ENCODE measurements at places on chromosomes 1 and 21.

- no peak for DNase-seq
These were observed 94.2 kb upstream of the HOOK1 start for GRCh38 chr1:59720326-59721115.

GRCh38 chr1:210937846-210938245 lies 196.1 kb downstream of the KCNH1 start:
- DNase-seq = no peak

DNA sequence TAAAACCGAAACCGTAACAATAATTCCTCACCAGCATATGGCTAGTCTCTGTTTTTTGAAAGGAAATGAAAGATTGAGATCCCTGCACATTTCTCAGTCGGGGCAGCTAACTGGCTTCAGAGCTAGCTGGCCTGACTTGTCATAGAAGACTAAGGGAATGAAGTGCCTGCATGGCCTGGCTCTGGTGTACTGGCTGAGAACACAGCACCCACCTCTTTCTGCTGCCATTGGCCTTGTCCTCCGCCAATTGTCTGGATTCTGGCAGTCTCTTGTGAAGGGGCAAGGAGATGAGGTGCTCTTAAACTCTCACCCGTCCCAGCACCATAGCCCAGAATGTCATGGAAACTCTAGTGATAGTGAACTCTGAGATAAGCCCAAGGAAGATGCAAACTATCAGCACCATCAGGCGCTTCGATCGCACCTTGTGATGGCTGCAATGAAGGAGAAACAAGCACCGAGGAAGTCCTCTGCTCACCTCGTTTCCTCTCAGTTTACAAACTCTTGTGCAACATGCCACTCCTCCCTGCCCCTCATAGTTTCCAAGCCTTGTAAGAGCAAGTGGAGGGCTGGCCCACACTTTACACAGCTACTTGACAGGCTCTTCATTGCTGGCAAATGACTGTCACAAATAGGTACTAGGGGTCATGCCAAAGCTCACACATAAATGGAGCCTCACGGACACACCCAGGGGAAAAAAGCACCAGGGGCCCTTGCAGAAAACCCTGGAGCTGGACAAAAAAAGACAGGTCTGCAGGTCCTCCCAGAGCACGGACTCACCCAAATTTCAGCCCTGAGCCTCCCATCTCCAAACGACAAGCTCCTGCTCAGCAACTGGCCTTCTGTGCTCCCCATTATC lies 16.4 kb downstream of the INPP5B start:
- no peak for DNase-seq

- DNase-seq = no peak
These were observed 104.3 kb downstream of the RYR2 start for GRCh38 chr1:237146241-237146640.

DNA sequence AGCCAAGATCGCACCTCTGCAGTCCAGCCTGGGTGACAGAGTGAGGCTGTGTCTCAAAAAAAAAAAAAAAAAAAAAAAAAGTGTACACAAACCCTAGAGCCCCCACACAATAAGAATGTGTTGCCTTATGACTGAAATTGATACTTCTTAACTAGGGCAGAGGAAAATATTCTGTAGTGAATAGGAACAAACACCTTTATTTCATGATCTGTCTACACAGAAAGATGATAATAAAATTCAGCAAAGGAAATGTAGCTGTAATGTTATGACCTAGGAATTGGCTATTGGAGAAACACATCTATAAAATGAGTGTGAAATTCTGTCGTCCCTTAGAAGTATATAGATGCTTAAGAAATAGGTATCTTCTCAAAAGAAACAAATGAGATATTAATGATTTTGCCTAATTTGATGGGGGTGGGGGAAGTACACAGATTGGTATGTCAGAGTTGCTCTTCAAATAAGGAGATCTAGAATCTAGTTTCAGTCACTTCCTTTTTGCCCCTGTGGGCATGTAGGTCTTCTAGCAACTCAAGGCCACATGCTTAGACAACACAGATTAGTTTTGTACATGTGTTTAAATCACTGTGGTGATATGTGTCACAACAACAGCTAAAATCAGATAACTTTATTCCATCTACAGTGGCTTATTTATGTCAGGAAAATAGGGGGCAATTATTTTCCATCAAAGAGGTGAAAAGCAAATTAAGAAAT lies 10.7 kb upstream of the GPR25 start:
- no peak for DNase-seq

DNA sequence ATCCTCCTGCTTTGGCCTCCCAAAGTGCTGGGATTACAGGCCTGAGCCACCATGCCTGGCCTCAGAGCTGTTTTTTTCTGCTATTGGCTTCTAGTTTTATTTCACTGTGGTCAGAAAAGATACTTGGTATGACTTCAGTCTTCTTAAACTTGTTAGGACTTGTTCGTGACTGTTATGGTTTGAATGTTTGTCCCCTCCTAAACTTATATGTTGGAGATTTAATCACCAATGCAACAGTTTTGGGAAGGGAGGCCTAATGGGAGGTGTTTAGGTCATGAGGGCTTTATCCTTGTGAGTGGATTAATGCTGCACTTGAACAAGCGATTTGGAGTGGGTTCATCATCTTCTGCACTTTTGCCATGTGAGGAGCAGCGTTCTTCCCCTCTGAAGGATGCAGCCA lies 24.5 kb upstream of the SOD1 start:
- no peak for DNase-seq

DNA sequence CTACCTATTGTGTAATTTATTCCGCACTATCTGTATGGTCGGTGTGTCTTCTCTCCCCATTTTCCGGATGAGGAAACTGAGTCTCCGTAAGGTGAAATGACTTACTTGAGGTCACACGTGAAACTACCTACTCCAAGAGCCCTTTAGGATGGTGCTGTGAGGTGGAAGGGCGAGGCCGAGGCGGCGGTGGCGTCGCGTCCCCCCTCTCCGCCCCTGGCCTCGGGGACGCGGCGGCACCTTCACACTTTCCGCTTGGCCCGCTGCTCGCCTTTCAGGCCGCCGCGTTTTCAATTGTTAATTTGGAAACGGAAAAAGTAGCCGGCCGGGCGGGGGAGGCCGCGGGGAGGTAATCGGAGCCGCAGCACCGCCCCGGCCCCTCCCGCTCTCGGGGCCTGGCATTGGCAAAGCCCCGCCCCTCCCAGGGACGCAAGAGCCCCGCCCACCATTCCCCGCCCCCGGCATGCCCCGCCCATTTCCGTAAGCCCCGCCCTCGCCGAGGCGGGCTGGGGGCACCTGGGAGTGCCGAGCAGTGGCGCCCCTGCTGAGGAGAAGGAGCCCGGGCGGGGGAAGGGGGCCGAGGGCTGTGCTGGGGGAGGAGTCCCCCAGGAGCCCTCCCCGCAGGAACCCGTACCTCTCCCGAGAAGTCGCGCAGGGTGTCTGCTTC lies 18.6 kb downstream of the KCNQ4 start:
- no peak for DNase-seq

- no peak for DNase-seq
These were observed 2.4 kb upstream of the CYP2J2 start for GRCh38 chr1:59928996-59929395.

- DNase-seq = no peak
These were observed 16.3 kb downstream of the CAPN8 start for GRCh38 chr1:223649222-223649621.

- no peak for DNase-seq
These were observed 43.9 kb downstream of the ZBTB18 start for GRCh38 chr1:244094880-244095528.

GRCh38 chr1:109959974-109960744 lies 24.4 kb upstream of the AHCYL1 start:
- peak; percentile 30 for DNase-seq

GRCh38 chr1:62599044-62599443 lies 1.7 kb downstream of the ANGPTL3 start:
- no peak for DNase-seq

- DNase-seq = no peak
These were observed 1326.5 kb downstream of the PLA2G4A start for GRCh38 chr1:188155261-188155660.

GRCh38 chr1:12495725-12496124 lies 122.3 kb downstream of the DHRS3 start:
- DNase-seq = no peak

GRCh38 chr21:46113497-46114176 lies 15.7 kb downstream of the COL6A2 start:
- DNase-seq = no peak

All from NCI-H1105 (cell line).